Astrocyte of the cerebellum (primary cell): ENCODE measurements at places on chromosomes 1 and 21.

GRCh38 chr1:36796733-36797132 lies 237.6 kb downstream of the GRIK3 start:
- DNase-seq: no peak

- DNase-seq: no peak
These were observed 17.1 kb upstream of the UBXN10 start for GRCh38 chr1:20168564-20169491.

DNA sequence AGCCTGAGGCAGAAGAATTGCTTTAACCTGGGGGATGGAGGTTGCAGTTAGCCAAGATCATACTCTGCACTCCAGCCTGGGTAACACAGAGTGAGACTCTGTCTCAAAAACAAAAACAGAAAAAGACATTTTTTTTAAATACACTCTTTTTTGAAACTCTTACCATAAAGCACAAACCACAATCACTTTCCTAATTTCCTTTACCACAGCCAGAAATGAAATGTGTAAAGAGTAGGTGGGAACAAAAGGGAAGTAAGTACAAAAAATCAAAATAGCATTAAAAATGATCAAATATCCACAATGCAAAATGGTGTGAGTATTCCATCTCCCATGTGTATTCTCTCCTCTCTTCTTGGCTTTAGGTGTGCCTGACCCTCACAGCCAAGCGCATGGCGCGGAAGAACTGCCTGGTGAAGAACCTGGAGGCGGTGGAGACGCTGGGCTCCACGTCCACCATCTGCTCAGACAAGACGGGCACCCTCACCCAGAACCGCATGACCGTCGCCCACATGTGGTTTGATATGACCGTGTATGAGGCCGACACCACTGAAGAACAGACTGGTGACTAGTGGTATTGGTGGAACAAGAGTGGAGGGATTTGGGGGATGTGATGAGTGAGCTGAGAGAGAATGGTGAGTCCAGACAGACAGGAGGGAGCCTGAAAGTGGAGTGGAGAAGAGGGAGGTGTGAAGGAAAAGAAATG lies 14.9 kb downstream of the ATP1A4 start:
- no peak for DNase-seq

- no peak for DNase-seq
These were observed 57.3 kb downstream of the NFASC start for GRCh38 chr1:204927673-204928641.

DNA sequence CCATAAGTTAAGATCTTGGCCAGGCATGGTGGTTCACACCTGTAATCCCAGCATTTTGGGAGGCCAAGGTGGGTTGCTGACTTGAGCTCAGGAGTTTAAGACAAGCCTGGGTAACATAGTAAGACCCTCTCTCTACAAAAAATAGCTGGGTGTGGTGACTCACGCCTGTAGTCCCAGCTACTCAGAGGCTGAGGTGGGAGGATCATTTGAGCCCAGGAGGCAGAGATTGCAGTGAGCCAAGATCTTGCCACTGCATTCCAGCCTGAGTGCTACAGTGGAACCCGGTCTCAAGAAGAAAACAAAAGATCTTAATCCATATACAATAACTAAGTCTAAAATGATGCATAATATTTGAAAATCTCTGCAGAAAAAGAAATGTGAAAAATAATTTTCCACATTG lies 165.5 kb upstream of the NR5A2 start:
- DNase-seq: no peak
